ENCODE measurements at places on chromosomes 16 and 17. TPM values are rescaled to one million over a fixed set of nuclear protein-coding genes. Genes with fewer than 3 reads are reported as not detected.
A peak's percentile ranks its signal among the peaks of the same experiment; 100 is the strongest.

DNA sequence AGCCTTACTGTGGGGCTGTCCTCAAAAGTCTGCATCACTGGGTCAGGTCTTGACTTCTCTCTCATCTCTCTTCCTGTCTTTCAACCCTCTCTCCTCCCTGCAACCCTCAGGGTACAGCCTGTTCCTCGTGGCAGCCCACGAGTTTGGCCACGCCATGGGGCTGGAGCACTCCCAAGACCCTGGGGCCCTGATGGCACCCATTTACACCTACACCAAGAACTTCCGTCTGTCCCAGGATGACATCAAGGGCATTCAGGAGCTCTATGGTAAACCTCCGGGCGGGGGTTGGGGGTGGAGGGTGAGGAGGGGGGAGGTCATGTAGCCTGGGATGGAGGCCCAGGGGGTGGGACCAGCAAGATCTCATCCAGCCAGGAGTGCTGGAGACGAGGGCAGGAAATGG, 12.7 kb downstream of the MMP2 start:
- no peak for DNase-seq

- DNase-seq = no peak
These were observed 848 bp upstream of the TBKBP1 start for GRCh38 chr17:47692895-47693730.

GRCh38 chr17:35641032-35641431, 53.9 kb downstream of the AP2B1 start:
- no peak for DNase-seq

- DNase-seq = peak; percentile 64
These were observed 15.3 kb downstream of the LCMT1 start for GRCh38 chr16:25126820-25127232.

DNA sequence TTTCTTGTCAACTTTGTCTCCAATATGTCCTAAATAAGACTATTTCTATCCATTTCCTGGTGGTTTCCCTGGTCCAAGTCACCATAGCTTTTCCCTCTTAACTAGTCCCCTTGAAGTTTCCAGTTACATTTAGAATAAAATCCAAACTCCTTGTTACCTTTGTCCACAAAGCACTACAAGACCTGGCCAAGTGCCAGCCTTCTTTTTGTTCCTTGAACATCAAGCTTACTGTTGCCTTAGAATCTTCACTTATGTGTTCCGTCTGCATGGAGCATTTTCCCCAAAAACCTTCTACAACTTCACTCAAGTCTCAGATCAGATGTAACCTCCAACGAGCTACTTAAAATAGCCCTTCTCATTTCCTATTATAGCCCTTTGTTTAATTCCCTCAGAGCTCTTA, 101.4 kb downstream of the ITFG1 start:
- DNase-seq = no peak

DNA sequence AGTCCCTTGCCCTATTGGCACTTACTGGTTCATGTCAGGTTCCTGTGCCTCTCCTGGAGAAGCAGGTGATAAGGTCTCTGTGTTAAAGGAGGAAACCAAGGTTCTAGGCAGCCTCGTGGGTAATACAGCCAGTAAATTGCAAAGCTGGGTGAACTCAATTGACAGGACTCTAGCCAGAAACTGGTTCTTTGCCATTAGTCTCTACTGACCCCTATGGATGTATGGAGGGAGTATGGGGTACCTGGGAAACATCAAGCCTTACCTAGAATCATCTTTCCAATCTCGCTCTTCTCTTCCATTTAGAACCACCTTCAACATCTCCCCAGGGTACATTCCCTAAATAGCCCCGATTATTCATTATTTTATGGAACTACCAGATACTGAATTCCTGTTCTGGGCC, 169.3 kb downstream of the CDH13 start:
- DNase-seq = no peak

DNA sequence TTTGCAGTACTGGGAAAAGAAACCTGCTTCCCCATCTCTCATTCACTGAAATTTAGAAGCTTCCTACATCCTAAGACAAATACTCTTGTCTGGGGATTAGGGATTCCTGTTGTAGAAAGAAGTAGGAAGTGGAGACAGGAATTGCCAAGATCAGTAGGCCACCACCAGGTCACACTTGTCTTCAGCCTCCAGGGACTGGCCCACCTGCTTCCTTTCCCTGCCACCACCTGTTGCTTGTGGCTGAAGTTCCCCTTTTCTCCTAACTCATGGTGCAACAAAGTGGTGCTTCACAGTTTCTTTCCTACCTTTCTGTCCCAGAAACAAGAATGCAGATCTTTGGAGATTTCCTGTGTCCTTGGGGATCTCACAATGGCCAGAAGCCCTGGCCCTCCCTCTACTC, 82.4 kb downstream of the WNT3 start:
- no peak for DNase-seq

DNA sequence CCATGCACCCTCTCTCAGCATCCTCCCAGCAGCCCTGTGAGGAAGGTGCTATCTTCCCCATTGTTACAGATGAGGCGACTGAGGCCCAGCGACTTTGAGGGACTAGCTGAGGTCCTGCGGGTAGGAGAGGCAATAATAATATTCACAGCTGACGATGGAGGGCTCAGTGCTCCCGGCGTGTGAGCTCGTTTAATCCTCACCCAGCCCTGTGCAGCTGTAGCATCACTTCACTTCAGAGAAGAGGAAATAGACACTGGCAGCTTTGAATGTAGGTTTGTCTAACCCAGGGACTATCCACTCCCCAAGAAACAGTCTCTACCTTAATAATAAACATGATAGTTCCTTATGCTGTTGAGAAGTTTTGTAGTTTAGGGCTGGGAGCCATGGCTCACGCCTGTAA, 21.6 kb downstream of the LASP1 start:
- no peak for DNase-seq

DNA sequence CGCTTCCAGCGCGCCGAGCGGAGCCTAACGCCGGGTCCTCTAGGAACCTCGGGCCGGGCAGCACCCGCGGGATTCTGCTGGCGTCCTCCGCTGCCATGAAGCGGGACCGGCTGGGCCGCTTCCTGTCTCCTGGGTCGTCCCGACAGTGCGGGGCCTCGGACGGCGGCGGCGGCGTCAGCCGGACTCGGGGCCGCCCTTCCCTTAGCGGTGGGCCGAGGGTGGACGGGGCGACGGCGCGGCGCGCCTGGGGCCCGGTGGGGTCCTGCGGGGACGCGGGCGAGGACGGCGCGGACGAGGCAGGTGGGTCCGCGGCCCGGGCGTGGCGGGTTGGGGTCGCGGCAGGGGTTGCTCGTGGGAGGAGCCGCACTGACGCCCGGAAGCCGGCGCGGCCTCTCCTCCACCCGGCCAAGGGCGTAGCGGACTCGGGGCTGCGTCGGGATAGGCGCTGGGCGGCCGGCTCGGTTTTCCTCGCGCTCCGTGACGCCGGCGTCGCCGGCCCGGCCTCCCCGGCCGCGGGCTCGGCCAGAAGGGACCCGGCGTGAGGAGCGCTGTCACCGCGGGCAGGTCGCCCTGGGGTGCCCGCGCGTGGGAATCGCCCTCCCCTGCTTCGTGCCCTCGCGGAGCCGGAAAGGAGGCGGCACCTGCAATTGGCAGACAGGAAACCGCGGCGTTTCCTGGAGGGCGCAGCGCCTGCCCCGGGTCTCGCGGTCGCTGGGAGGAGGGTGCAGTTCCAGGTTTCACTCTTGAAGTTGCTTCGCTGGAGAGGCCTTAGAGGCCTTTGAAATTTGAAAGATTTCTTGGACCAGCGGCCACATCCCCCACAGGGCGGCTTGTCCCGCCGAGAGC, 432 bp downstream of the ZNF276 start:
- peak; percentile 71 for DNase-seq

- DNase-seq = no peak
These were observed 25.4 kb downstream of the MAP1LC3B start for GRCh38 chr16:87417528-87417910.

DNA sequence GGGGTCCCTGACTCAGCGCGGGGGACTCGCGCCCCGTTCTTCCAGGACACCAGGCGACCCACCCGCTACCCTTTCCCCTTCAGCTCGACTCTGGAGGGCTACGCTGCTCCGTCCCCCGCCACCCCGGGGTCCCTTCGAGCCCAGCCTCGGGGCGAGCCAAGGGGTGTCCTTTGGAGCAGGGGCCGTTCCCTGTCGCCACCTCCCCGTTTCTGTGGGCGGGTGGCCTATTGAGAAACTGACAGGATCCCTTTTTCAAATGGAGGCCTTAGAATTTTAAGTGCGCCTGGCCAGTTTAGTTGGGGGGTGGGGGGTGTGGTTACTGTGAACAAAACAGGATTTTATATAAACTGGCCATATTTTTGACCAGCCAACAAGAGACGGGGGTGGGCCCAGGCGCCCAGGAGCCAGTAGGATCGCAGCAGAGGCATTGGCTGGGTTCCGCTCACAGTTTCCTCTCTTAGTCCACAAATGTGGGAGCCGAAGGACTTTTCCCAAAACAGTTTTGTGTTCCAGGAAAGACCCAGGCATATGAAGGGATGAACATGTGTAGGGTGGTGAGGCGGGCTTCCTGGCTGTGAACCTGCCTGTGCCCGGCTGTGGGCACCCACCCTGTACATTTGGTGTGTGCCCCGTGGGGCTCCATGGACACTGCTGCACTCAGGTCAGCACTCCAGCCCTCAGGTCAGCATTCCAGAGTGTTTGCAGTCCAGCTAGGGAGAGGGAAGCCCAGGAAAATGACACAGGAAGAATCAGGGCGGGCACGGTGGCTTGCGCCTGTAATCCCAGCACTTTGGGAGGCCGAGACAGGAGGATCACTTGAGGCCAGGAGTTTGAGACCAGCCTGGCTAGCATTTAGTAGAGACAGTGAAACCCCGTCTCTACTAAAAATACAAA, 722 bp upstream of the TIMP2 start:
- DNase-seq = peak; percentile 86

DNA sequence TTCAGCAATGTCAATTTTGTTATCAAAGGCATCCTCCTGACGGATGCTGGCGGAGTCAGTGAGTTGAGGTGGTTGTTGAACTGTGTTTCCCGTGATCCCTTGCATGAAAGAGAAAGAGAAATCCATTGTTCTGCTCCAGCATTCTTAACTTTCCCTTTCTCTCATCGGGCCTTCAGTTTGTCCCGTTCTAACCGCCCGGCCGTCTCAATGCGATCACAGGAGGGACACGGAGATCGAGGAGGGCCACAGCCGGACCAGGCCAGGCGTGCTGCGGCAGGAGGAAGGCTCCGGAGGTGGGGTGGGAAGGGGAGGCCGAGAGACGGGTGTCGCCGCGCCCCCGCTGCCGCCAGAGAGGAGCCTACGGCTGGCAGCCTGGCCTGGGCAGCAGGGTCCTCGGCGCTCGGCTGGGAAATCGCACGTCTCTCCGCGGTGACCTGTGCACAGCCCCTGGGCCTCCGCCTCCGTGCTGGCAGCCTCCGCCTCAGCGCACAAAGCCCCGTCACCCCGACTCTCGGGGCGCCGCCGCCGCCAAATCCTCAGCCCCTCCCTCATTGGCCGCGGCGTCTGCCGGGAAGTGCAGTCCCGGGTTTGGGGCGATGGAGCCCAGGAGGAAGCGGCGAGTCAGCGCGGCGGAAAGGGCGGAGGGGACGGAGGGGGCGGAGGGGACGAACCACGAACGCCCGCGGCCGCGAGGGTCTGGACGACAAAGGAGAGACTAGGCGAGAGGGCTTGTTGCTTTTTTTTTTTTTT, 38.1 kb downstream of the SOST start:
- DNase-seq = peak; percentile 79

DNA sequence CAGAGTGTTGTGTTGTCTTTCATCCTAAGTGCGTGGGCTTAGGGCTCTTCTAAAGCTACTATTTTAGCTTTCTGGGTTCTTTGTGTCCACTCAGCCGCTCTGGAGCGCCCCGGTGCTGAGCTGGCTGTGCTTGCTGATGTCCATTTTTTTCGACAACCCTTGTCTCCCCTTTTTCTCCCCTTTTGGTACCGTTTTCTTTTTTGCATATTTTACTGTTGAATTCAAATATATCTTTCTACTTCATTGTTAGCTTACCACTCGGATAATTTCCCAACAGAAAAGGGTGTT, 1.2 kb downstream of the SRRM2 start:
- no peak for DNase-seq

Gene UTS2R
- total RNA-seq = not detected

Gene LIG3
- total RNA-seq = 21.0 TPM

Gene IL21R
- total RNA-seq = 0.42 TPM

Gene SLC5A10
- total RNA-seq = not detected

Gene IL34
- total RNA-seq = 42.6 TPM
